NCI-H1436 treated with DMSO at 0.1 percent for 48 hours (cell line): ENCODE measurements at places on chromosomes 1 and 21.

DNA sequence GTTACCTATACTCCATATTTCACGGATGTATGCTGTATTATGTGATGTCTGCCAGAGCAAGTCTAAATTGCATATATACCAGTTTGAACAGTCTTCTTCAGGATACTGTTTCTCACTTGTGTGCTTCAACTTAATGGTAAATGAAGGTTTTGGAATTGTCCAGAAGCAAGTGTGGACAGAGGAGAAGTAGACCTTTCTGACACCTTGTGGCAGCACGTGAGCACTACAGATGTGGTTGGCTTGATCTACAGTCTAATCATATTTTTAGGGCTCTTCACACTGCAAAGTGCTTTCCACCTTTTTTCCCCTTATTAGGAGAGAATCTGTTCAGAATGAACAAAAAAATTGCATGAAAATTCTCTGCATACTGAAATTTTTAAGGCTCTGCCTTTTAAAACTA, 10.9 kb downstream of the MORC3 start:
- no peak for DNase-seq

DNA sequence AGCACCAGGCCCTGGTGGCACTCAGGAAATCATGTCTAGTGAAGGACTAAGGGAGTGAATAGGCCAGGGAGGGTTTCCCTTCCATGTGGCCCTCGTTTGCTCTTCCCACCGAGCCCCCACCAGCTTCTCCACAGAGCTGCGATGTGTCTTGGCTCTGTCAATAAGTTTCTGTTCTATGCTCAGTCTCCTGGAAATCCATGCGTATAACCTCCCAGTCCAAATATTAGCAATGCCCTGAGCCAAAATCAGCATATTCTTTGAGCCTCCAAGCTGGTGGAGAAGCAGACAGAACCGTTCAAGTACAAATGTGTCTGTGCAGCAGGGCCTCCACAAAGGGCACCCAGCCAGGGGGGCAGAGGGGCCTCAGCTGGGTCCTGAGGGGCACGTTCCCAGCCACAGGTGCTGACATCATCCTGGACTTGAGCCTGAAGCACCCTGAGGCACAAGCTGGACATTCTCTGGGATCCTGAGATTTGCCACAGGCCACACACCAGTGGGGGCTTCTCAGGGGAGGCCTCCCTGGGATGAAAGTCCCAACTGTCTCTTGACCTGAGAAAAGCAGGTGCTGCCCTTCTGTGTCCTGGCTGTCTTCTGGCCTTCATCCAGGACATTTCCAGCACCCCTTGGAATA, 350.5 kb upstream of the VAMP3 start:
- no peak for DNase-seq

DNA sequence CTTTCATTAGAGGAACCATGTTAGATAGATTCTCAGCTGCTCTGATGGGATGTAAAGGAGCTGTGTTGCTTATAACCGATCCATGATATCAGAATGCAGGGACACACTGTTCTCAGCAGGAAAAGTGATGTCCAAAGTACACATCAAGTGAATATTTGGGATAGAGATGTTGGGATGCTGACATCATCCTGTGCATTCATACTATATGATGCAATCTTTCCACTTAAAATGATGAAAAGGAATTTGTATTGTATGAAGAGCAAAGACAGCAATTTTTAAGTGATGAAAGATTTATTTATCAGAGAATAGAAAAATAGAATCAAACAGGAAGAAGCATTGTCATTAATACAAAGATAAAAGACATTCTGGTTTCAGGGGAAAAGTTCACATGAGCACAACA, 110.1 kb downstream of the ERG start:
- DNase-seq: no peak

- DNase-seq: no peak
Observed at GRCh38 chr1:154384650-154385489, 20.3 kb upstream of the IL6R start.

GRCh38 chr1:147622731-147623130, 47.6 kb downstream of the ACP6 start:
- no peak for DNase-seq

- DNase-seq: no peak
Observed at GRCh38 chr1:94888201-94888600, 38.7 kb downstream of the CNN3 start.

DNA sequence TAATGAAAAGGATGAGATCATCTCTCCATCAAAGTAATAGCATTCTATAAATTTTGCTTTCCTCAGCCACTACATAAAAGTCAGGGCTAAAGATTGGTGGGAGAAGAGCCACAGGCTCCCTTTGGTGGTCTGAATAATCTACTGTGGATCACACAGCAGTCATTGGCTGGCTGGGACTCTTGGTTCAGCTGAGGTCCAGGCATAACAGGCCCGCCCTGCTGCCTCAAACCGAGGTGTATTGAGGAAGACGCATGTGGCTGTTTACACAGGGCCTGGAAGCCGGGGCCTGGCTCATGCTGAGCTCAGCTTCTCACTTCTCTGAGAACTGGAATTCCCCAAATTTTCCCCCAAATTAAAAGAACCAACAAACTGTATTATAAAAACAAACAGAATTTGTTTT, 139.2 kb downstream of the PTPRC start:
- DNase-seq: no peak

GRCh38 chr1:5485436-5485835, 506.8 kb downstream of the NPHP4 start:
- no peak for DNase-seq

GRCh38 chr1:44759077-44759476, 16.3 kb upstream of the RPS8 start:
- no peak for DNase-seq

GRCh38 chr1:229371624-229372023, 28.8 kb upstream of the CCSAP start:
- DNase-seq: no peak

- no peak for DNase-seq
Observed at GRCh38 chr1:13762642-13763041, 62.7 kb downstream of the PRDM2 start.

- DNase-seq: no peak
Observed at GRCh38 chr21:14886001-14886400, 178.8 kb downstream of the NRIP1 start.

- no peak for DNase-seq
Observed at GRCh38 chr1:92374223-92374622, 75.4 kb downstream of the RPAP2 start.

GRCh38 chr1:202760589-202760988, 47.6 kb downstream of the KDM5B start:
- no peak for DNase-seq

DNA sequence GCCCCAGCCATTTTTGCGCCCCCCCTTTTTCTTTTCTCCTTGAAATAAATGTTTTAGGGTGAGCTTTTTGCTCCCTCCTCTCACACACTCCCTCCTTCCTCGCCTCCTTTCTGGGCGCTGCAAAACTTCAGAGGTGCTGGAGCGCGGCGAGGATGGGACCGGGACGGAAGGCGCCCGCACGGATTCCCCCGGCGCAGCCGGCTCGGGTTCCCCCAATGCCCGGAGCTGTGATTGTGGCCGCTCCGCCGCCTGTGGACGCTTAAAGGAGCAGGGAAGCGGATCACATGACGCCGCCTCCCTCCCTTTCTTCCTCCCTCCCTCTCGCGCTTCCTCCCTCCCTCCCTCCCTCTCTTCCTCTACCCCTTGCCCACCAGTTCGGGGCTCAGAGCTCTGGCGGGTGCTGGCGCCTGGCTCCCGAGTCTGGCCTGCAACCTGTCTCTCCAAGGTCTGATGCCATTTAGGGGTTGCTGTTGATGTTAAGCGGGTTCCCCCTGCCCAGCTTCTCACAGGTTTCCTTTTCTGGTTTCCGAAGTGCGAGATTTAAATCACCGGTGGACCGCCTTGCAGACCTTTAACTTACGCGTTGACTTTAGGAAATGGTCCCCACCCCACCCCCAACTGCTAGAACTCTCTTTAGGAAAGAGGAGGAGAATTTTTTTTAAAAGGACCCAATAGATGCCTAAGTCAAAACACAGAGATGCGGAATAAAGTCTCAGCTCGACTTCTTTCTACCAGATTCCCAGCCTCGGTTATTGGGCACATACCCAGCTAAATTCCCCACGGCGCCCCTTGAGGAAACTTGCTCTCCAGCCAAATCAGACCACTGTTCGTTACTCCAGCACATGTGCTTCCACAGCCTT, at the start of gene WLS:
Gene WLS (minus strand): TSS at position 235 of the 860 bp plus-strand sequence. CDS start 224 bp downstream, at position 11.
- peak; percentile 12 for DNase-seq

DNA sequence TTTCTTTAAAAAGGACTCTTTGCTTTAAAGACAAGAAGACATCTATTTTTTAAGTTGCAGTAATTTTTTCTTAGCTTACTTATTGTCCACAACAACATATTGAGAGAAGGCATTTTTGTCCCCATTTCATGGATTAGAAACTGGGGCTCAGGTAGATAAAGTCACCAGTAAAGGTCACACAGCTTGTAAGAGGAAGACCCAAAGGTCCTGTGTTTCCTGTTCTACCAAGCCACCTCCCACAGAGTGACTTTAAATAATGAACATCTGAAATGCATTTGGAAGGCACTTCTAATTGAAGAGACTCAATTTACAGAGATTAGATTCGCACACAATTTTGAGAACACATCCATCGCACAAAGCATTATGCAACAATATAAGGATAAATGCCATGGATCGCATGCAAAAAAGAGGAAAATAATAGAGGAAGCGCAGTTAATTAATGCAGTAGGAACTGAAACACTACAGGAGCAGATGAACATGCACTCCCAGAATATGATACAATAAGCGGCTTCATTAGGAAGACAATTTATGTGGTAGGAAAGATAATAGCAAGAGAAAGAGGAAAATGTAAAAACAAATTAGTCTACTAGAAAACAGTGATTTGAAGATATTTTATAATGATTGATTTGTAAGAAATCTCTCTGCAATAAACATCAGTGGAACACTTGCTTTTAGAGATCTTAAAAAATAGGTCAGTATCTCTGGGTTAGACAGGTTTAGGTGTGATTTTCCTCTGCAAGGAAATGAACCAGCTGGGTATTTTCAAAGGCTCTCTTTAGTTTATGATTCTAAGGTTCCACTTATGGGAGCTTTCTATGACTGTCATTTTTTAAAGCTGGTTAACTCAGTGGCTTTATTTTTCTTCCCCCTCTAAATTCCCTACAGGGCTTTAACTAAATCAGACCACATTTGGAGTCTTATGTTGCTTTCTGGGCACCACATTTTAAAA, 27.1 kb upstream of the CD2 start:
- no peak for DNase-seq

DNA sequence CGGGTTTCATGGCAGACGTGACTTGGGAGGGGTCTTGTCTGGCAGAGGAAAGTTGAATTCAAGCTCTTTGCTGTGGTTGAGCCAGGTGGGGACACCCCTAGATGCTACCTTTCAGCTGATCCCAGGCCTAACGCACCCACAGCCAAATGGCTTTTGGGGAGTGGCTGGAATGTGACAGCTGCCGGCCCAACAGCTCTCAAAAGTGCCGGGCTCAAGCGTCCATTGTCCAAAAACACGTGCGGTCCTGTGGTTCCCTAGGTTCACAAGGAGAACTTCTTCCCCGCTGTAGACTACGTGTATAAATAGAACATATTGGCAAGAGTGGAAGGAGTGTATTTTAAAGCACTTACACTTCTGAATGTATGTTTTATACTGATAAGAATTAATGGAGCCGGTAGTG, 87.1 kb upstream of the ARHGEF16 start:
- DNase-seq: no peak

- no peak for DNase-seq
Observed at GRCh38 chr1:218739426-218739825, 394.3 kb downstream of the TGFB2 start.

GRCh38 chr1:29836651-29837646, 600.6 kb downstream of the PTPRU start:
- DNase-seq: no peak

DNA sequence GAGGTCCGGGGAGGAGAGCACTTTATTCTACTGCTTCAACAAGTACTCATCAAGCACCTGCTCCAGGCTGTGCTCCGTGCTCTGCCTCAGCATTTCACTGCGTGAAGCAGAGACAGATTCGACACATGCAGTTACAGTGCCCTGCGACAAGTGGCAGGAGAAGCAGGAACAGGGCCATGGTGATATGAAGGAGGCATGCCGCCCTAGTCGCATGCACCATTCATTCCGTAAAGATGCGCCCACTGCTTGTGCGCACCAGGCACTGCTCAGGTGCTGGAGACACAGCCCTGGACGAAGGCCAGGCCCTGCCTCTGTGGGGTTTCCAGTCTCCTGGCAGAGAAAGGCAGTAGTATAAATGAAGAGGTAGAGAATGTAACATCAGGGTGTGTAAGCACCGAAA, 206.6 kb downstream of the HIVEP3 start:
- DNase-seq: no peak

- DNase-seq: no peak
Observed at GRCh38 chr1:177933881-177934280, 36.0 kb downstream of the SEC16B start.

DNA sequence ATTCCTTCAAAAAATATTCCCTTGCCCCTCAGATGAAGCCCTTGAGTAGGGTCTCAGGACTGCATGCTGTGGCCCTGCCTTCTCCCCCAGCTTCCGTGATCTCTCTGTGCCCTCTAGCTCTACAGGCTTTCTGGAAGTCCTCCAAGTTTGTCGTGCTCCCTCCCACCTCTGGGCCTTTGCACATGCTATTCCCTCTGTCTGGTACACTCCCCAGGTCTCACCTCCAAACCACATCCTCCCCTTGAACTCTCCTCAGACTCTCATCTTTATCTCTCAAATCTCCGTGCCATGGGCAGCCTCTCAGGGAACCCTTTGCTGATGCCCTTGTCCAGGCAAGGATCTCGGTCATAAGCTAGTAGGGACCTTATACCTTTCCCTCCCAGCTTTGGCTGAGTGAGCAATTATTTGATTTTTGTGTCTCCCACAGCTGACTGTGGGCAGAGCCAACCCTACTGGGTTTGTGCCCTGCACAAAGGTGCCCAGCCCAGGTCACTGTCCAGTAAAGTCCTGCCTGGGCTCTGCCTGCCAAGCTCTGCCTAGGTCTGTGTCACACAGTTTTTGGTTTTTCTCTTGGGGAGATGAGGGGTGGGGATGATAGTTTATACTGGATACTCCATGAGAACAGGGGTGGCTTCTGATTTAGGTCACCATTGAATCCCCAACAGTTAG, 188.1 kb downstream of the ZNF281 start:
- DNase-seq: no peak

- DNase-seq: no peak
Observed at GRCh38 chr1:63318201-63318979, 4.0 kb upstream of the FOXD3 start.

GRCh38 chr1:243917863-243918565, 68.0 kb upstream of the AKT3 start:
- DNase-seq: no peak

GRCh38 chr1:3461934-3462275, 7.4 kb downstream of the ARHGEF16 start:
- no peak for DNase-seq

DNA sequence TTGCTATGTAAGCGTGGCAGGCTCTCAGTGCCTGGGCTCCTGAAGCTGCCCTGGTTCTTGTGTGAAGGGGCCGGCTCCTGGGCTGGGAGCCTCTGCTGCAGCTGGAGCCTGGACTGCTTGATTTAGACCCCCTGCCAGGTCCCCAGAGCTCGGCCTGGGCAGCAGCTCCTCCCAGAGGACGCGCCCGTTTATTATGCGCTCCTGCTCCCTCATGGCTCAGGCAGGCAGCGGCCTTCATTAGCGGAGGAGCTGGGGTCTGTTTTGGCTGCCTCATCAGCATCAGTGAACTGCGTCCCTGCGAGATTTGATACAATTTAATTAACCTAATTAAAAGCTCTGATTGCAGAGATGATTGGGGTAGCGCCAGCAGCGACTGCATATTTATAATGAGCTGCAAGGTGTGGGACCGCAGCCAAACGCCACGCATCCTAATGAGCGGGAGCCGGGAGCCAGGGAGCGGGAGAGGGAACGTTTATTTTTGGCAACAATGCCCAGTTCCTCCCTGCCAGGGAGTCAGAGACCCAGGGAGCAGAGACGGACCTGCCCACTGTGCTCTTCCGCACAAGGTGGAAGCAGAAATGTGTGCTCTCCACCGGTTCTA, 16.6 kb downstream of the UTP11 start:
- no peak for DNase-seq
